ENCODE measurements at places on chromosomes 6 and 20.

GRCh38 chr20:2558581-2559278, 22.4 kb downstream of the TMC2 start:
- DNase-seq = no peak

DNA sequence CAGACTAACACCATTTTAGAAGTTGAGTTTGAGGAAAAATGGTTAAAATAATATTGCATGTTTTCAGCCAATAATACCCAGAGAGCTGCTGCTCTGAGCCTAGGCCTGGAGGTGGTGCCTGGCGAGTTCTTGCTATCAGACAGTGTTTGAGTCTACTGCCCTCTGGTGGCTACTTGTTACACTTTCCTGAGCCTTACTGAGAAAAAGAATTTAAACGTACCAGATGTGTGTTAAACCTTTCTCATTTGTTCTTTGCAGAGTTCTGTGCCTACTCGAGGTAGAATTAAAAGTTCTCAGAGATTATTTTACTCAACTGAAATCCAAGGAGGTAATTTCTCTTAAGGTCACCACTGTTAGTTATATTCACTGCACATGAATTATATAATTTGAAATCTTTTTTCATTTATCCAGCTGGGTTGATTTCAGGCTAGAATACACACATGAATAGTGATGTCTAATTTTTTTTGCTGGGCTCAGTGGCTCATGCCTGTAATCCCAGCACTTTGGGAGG, 38.2 kb downstream of the SHLD1 start:
- peak; percentile 93 for DNase-seq

- DNase-seq = no peak
Measured at GRCh38 chr6:167952512-167952859, 45.0 kb upstream of the KIF25 start.

DNA sequence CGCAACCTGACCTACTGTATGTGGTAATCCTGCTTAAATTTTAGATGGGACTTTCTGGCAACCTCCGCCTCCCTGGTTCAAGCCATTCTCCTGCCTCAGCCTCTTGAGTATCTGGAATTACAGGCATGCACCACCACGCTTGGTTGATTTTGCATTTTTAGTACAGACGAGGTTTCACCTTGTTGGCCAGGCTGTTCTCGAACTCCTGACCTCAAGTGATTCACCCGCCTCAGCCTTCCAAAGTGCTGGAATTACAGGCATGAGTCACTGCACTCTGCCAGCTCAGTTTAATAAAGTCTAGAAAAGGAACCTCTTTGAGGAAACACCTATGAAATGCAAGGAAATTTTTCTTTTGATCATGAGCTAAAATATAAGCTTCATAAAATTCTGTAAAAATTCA, 9.0 kb upstream of the PLCB4 start:
- no peak for DNase-seq

GRCh38 chr20:51400051-51400926, 142.2 kb downstream of the NFATC2 start:
- no peak for DNase-seq

- DNase-seq = no peak
Measured at GRCh38 chr6:147825848-147826247, 317.4 kb downstream of the SAMD5 start.
